Suppressor macrophage treated with lipopolysaccharide for 1 hour (primary cell): ENCODE measurements at places on chromosomes 16 and 17.

- no peak for DNase-seq
Measured at GRCh38 chr17:263271-263670, 81.8 kb upstream of the DOC2B start.

GRCh38 chr17:29585080-29585751 lies 4.2 kb downstream of the GIT1 start:
- DNase-seq = peak; percentile 35

DNA sequence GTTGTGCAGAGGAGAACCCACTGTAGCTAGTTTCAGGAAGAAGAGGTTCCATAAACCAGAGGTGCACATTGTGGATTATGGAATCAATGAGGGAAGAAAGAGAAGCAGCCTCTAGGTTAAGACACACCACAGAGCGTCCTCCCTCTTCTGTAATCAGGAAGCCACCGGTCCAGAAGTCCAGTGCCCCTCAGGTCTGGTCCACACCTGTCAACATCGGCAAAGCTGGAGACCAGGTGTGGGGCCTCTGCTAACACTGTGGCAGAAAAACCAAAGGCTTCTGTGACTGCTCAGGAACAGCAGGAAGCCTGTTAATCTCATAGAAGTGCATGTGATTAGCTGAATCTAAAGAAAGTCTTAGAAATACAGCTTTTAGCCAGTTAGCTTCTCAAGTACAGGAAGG lies 23.3 kb downstream of the LIMD2 start:
- DNase-seq = no peak

GRCh38 chr16:31149894-31150890 lies at the start of gene PRSS36:
PRSS36 (minus strand) TSS chr16:31150066; CDS start chr16:31150035, 31 bp downstream.
- no peak for DNase-seq

DNA sequence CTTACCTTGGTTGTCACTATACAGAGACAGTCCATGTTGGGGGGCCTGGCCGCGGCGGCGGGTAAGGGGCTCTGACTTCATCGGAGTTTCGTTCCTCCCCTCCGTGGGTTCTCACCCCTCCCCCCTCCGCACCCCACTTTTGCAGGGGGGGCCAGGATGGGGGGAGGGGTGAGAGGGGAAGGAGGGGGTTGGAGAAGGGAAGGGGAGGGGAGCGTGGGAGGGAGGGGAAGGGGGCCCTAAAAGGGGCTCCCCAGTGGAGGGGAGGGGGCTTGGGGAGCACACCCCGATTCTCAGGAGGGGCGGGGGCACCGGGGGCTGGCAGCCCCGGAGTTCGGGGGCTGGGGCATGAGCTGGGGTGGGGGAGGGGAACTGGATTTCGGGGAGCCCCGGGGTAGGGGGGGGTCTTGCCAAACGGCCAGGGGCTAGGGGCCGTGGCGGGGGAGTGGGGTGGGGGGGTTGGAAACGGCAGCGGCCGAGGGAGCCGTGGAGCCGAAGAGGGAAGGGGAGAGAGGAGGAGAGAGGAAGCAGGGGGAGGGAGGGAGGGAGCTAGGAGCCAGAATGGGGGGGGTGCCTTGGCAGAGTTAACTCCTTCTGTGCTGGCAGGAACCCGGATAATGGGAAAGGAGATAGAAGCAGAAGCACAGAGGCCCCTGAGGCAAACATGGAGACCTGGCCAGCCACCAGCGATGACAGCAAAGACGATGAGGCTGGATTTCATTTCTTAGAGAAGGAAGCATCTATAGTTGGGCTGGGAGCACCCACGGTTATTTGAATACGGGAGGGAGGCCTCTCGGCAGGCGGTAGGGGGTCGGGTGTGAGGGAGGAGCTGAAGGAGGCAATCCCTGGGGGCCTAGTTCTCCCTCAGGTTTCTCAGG lies 2.3 kb downstream of the DLG4 start:
- peak; percentile 75 for DNase-seq

DNA sequence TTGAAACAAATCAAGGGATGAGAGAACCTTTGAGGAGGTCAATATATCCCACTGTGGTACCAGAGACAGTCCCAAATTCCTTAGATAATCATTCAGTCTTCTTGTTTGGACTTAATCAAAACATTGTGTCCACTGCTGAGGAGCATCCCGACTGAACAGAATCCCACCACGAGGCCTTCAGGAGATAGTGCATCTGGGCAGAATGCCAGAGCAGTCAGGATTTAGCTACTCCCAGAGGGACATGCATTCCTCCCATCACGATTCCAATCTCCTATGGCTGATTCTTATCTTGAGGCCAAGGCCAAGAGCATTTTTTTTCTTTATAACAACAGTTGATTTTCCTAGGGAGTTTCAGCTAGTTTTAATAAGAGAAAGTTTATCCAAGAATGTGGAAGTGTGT lies 87.4 kb upstream of the COX10 start:
- DNase-seq = no peak

DNA sequence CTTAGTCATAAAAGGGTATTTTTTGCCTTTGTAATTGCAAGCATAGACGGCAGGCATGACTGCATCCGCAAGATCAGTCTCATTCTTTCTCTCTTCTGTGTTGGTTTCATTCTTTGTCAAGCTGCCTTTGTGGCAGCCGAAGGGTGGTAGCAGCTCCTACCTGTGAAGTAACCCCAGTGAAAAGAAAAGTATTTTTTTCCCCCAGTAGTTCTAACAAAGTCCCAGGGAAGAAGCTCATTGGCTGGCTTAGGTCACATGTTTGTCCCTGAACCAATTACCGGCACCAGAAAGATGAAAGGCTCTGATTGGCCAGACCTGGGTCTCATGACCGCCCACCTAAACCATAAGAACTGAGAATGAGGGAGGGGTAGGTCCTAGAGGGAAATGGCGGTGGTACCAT lies 110.7 kb downstream of the RAP1GAP2 start:
- DNase-seq = no peak
